ENCODE measurements at places on chromosomes 7 and 10.

DNA sequence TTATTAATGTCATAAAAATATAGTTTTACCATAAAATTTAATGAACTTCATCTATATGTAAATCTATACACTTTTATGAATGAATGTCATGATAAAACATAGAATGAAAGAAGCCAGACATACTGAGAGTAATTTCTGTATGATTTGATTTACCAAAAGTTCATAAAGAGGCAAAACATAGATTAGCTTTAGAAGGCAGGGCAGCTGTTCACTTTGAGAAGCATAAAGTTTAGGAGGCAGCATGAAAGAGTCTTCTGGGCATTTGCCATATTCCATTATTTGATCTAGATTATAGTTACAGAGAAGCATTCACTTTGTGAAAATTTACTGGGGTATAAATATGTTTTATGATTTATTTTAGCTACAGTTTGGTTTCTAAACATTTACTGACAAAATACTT, 487.2 kb downstream of the ANKRD7 start:
- DNase-seq: no peak

DNA sequence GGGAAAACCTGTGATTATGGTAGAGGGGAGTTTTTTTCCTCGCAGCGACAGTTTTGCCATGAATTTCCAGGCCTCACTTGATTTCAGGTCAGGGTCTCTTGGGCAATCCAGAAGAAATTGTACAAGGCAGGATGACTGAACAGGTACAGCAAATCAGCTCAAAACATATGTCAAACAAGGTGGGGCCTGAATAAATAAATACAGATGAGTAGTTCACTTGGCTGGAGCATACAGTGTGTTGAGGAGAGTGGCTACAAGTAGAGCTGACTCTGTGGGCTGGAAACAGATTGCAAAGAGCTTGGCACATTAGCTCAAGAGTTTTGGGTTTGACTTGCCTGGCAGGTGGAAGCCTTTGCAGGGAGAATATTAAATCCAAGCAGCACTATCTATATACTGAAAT, 15.0 kb downstream of the GIMAP8 start:
- DNase-seq: no peak

DNA sequence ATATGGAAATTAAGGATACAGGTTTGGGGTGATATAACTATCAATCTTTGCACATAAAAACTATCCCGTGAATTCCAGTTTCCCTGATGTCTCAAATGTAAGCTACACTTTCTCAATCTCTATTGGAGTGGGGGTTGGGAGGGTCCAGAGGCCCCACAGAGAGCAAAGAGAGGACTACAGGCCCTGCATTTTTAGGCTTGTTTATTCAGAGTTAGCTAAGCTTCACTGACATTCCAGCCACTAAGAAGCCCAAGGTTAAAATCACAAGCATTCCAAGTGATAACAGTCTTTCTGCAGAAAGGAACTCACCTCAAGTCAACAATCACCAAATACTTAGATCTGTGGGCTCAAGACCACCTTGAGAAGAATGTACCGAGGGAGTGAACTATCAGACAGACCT, 31.6 kb upstream of the LAMB1 start:
- no peak for DNase-seq

- no peak for DNase-seq
These were observed 645.9 kb downstream of the ARL4A start for GRCh38 chr7:13333371-13333770.

GRCh38 chr10:43871545-43871944, 222.9 kb upstream of the ZNF32 start:
- no peak for DNase-seq

DNA sequence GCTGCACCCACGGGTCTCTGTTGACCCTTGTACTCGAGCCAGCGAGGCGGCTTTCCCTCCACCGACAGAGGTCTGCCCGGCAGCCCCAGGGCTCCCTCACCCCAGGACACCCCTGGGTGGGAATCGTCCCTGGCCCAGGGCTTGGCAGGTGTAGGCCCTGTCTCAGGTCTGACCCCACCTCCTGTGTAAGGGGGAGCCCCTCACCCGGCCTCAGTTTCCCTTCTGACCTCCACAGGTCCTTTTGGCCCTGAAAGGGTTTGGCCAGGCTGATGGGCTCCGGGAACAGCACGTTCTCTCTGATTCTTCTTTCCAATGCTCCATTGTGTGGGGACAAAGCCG, 25.0 kb upstream of the ELFN1 start:
- no peak for DNase-seq

DNA sequence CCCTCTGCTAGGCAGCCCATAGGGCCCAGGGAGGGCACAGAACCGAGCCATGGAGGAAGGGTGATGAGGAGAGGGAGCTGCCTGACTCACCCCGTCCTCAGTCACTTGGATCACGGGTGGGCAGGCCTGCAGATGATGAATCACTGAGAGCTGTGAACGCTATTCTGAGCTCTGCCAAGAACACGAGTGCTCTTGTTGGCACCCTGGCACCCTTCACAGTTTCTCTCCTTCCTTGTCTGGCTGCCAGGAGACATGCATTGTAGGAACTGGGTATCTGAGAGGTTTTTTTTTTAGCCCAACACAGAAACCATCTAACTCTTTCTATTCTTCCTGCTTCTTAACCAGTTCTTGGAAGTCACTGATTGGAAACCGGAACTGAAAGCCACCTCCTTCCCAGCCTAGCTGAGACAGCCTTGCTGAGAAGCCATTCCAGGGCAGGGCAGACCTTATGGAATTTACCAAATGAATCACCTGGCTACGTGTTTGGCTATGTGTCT, 82.1 kb downstream of the SLC37A3 start:
- no peak for DNase-seq

- DNase-seq: no peak
These were observed 42.8 kb downstream of the ARHGAP21 start for GRCh38 chr10:24680647-24681524.

GRCh38 chr7:141891336-141891735, 24.9 kb upstream of the OR9A4 start:
- DNase-seq: no peak
